ENCODE measurements at places on chromosomes 3 and 15. TPM values are rescaled to one million over a fixed set of nuclear protein-coding genes. Genes with fewer than 3 reads are reported as not detected.

CFAP91 gene
- total RNA-seq: 4.3 TPM

- DNase-seq: no peak
These were observed 8.9 kb upstream of the AADACL2 start for GRCh38 chr3:151724576-151725562.

DNA sequence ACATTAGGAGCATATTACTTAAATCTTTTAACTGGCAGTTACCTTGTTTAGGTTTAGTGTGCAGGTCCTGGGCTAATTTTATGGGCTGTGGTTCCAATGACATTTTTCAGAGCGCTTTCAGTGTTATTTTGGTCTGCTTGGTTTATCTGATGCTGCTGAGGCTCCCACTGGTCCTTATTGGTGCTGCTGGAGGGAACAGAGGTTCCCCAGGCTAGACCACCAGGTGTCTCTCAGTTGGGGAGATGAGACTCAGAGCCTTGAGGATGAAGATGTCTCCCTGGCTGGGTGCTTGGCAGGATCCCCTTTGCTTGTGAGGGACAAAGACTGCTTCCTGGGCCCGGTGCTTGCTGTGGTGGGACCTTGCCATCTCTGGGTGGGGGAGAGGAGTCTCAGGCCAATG, 28.3 kb upstream of the TASOR start:
- DNase-seq: no peak

GRCh38 chr3:59758672-59759071, 708.8 kb upstream of the CFAP20DC start:
- DNase-seq: no peak
